CD4-positive, alpha-beta T cell (primary cell): ENCODE measurements at places on chromosomes 16 and 17. TPM values are rescaled to one million over a fixed set of nuclear protein-coding genes. Genes with fewer than 3 reads are reported as not detected.

Gene CLEC3A
- not detected for total RNA-seq

Gene C16orf89
- total RNA-seq: not detected

Gene SPNS2
- 0.33 TPM for total RNA-seq

Gene GCGR
- total RNA-seq: not detected

Gene PRR11
- total RNA-seq: 0.92 TPM

- H3K36me3 ChIP-seq: no peaks in the 10 kb centered on the region
- H3K27ac ChIP-seq: peak overlapping the region; percentile 87
- H3K27me3 ChIP-seq: no peaks in the 10 kb centered on the region
- peaks cover 61% of the 10 kb centered on the region for H3K4me1 ChIP-seq
Observed at GRCh38 chr17:10114931-10115535, 83.4 kb downstream of the GAS7 start.

DNA sequence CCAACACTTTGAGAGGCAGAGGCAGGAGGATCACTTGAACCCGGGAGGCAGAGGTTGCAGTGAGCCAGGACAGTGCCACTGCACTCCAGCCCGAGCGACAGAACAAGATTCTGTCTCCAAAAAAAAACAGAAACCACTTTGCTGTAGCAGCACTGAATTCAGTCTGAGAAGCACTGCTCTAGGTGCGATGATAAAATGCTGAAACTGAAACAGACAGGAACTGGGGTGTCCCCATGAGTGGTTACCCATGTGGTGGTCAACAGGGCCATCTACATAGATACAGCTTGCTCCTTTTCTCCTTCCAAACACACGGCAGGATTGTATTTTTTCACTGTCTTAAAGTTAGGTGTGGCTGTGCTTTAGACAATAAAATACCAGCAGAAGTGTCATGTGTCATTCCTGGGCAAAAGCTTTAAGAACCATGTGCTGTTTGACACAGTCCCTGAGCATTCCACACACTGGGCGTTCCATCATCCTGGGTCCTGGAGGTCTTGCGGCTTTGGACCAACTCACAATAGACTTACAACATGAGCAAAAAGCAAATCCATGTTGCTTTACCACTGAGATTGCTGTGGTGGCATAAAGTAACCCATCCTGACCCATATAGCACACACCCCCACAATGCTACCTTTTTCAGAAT is 11.5 kb downstream of the GAS7 start:
- no peaks in the 10 kb centered on the region for H3K27me3 ChIP-seq
- no peak for DNase-seq
- H3K27ac ChIP-seq: no peak overlapping the region
- no peak overlapping the region for H3K4me3 ChIP-seq

DNA sequence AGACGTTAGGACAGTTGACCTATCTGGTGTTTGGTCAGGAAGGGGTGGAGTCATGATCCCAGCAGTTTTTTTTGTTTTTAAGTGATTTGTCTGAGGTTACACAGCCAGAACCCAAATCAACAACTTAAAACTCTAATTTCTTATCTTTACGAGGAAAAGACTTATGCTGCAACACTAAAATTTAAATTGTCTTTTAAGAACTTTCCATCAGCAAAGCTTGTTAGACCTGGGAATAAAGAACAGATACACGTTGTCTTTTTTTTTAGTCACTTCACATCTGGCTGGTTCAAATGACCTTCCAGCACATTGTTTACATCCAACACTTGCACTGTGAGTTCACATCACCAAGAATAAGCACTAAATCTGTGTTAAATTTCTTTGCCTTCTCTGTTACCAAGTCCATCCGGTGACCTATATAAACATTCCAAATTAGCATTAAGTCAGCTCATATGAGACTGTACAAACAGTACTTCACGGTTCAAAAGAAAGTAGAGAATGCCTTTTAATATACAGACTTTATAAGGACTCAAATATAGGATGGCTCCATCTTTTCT is 115.0 kb downstream of the HS3ST2 start:
- DNase-seq: no peak
- H3K27ac ChIP-seq: no peak overlapping the region
- H3K4me3 ChIP-seq: no peak overlapping the region
- no peaks in the 10 kb centered on the region for H3K36me3 ChIP-seq

DNA sequence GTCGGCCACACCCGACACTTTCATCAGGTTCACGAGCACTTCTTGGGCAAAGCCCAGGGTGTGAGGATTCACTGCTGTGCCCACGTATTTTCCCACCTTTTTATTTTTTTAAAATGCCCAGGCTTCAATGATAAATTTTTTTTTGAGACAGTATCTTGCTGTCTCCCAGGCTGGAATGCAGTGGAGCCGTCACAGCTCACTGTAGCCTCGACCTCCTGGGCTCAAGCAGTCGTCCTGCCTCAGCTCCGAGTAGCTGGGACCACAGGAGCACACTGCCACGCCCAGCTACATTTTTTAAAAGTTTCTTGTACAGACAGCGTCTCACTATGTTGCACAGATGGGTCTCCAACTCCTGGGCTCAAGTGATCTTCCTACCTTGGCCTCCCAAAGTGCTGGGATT is 17.8 kb downstream of the UTS2R start:
- peaks cover 10% of the 10 kb centered on the region for H3K36me3 ChIP-seq
- DNase-seq: no peak
- H3K27ac ChIP-seq: no peak overlapping the region
- no peak overlapping the region for H3K4me3 ChIP-seq
- peaks cover 8% of the 10 kb centered on the region for H3K27me3 ChIP-seq
- peaks cover 10% of the 10 kb centered on the region for H3K4me1 ChIP-seq

DNA sequence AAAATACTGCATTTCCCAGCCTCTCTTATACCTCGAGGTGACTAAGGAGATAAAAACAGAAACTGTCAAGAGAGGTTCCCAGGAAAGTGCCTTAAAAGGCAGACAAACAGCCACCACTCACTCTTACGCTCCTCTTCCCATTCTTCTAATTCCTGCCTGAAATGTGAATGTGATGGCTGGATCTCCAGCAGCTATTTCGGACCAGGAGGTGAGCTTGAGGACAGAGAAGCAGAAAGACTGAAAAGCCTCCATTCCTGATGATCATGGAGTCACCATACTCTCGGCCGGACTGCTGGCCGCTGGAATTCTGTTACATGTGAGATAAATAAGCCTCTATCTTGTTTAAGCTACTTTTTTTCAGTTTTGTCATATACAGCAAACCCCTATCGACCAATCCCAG is 41.4 kb upstream of the ABR start:
- H3K36me3 ChIP-seq: no peaks in the 10 kb centered on the region
- no peak for DNase-seq
- H3K27me3 ChIP-seq: peaks cover 7% of the 10 kb centered on the region
- H3K4me3 ChIP-seq: no peak overlapping the region

DNA sequence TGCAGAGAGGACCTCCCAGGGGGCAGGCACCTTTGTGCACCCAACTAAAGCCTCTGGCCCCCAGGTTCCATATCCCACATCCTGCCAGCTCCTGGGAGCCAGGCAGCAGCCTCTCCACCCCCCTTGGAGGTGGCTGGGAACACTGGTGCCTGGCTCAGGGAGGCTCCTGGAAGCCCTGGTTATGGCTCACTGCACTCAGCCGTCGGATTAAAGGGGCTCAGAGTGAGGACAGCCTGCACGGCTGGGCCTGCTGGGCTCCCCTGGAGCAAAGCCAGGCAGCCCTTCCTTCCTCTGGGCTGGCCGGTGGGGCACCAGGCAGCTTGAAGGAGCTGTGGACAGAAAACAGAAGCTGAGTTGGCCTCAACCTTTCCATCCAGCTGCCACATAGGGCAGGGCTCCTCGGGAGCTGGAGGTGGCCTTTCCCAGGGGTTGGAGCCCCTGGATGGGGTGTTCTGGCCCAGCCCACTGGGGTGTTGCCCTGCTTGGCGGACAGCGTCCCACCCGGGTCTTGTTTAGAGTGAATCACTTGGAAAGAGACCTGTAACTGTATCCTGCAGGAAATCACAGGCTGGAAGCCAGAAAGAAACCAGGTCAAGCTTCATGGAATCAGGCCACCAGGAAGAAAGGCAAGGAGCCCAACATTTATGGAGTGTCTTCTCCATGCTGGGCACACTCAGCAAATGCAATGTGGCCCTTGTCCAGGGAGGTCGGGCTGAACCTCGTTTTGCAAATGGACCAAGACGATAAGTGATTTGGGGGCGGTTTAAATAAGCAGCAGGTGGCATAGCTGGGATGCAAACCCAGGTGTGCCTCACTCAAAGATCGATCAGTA is 253.3 kb downstream of the SOX9 start:
- H3K36me3 ChIP-seq: no peaks in the 10 kb centered on the region
- H3K27me3 ChIP-seq: no peaks in the 10 kb centered on the region
- H3K4me3 ChIP-seq: no peak overlapping the region

DNA sequence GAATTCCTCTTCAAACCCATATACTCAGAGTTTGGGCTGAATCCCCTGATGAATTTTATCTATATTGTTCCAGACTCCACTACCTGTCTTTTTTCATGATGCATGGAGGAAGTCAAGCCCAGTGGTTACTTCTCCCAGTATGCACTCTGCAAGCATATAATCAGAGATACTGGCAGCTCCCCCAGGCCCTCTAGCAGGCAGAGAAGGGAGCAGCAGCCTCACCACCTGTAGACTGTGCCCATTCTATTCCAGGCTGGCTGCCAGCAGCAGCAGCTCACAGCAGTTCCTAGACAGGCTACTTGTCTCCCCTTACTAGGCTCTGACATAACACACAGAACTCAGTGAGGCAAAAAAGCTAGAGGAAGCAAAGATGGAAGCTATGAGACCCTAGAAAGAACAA is 3.4 kb downstream of the MKS1 start:
- peaks cover 14% of the 10 kb centered on the region for H3K36me3 ChIP-seq
- H3K27me3 ChIP-seq: no peaks in the 10 kb centered on the region
- H3K4me3 ChIP-seq: no peak overlapping the region
- peaks cover 16% of the 10 kb centered on the region for H3K4me1 ChIP-seq
- no peak overlapping the region for H3K27ac ChIP-seq

- peaks cover 56% of the 10 kb centered on the region for H3K36me3 ChIP-seq
- H3K27me3 ChIP-seq: no peaks in the 10 kb centered on the region
- no peak overlapping the region for H3K27ac ChIP-seq
- H3K4me1 ChIP-seq: peaks cover 38% of the 10 kb centered on the region
Observed at GRCh38 chr16:18782697-18783429, 7.3 kb downstream of the RPS15A start.

- no peaks in the 10 kb centered on the region for H3K27me3 ChIP-seq
- peak overlapping the region; percentile 75 for H3K4me3 ChIP-seq
- peak overlapping the region; percentile 67 for H3K27ac ChIP-seq
- no peak for DNase-seq
- peaks cover 16% of the 10 kb centered on the region for H3K4me1 ChIP-seq
Observed at GRCh38 chr17:42277342-42277712, 1.1 kb upstream of the STAT5B start.

DNA sequence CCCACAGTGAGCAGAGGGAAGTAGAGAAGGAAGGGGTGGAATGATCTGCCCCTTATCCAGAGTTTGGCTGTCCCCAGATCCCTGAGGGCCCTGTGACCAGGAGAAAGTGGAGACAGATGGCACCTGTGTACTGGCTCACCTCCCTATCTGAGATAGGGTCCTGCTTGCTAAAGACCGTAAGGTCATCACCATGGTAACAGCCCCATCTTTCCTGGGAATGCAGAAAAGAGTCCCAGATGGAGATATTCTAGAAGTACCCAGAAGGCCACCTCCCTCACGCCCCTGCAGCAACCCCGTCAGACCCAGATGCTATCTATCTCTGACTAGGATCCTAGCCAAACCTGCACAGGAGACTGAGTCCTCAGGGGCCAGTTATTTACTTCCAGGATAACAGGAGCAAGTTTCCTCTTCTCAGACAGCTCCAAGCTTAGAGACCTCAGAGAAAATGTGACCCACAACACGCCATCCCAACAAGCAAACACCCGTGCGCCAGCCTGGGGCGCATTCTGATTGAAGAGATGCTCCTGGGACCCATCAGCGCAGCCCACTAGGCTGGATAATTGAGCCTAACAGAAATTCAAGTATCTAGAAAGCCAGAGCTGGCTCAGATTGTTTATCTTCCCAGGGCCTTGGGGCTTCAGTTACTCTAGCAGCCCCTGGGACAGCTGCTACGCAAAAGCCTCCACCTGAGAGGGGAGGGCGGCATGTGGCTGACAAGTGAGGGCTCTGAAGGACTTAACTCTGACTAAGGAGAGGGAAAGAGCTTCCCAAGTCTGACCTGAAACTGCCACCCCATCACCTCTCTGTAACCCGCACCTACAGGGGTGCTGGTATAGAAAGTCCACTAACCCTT is 1.9 kb downstream of the ORMDL3 start:
- peak overlapping the region; percentile 63 for H3K27ac ChIP-seq
- H3K27me3 ChIP-seq: no peaks in the 10 kb centered on the region
- H3K36me3 ChIP-seq: peaks cover 41% of the 10 kb centered on the region

- H3K4me3 ChIP-seq: no peak overlapping the region
- no peaks in the 10 kb centered on the region for H3K27me3 ChIP-seq
- H3K4me1 ChIP-seq: no peaks in the 10 kb centered on the region
- H3K36me3 ChIP-seq: no peaks in the 10 kb centered on the region
- H3K27ac ChIP-seq: no peak overlapping the region
Observed at GRCh38 chr16:46720619-46721018, 27.5 kb downstream of the MYLK3 start.

DNA sequence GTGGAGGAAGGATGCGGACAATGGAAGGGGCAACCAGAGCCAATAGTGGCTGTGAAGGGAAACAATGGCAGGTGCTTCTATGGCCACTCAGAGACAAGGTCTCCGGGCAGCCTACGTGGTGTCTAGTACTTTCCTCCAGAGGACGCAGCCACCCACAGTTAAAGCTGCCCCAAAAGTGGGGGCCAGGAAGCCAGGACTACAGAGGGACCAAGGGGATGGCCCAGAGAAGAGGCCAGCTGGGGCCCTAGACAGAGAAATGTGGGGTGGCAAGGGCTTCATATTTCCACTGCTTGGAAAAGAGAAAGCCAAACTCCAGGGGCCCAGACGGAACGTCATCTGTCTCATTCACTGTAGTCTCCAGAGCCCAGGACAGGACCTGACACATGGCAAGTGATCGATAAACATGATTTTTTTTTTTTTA is 837 bp upstream of the PER1 start:
- H3K36me3 ChIP-seq: peaks cover 33% of the 10 kb centered on the region
- H3K27me3 ChIP-seq: no peaks in the 10 kb centered on the region
- H3K4me3 ChIP-seq: no peak overlapping the region
- H3K4me1 ChIP-seq: peaks cover 83% of the 10 kb centered on the region
- peak overlapping the region; percentile 99 for H3K27ac ChIP-seq

GRCh38 chr17:60887614-60888028 is 210.0 kb downstream of the BCAS3 start:
- no peaks in the 10 kb centered on the region for H3K4me1 ChIP-seq
- no peak for DNase-seq
- no peak overlapping the region for H3K4me3 ChIP-seq
- H3K27ac ChIP-seq: no peak overlapping the region

- H3K4me1 ChIP-seq: peaks cover 2% of the 10 kb centered on the region
- no peaks in the 10 kb centered on the region for H3K36me3 ChIP-seq
- no peak overlapping the region for H3K4me3 ChIP-seq
- peaks cover 9% of the 10 kb centered on the region for H3K27me3 ChIP-seq
- H3K27ac ChIP-seq: no peak overlapping the region
Observed at GRCh38 chr17:48564188-48565021, 13.7 kb downstream of the HOXB4 start.

GRCh38 chr17:2335726-2336214 is 487 bp downstream of the TSR1 start:
- H3K36me3 ChIP-seq: peaks cover 43% of the 10 kb centered on the region
- no peaks in the 10 kb centered on the region for H3K27me3 ChIP-seq
- no peak for DNase-seq
- H3K4me1 ChIP-seq: peaks cover 30% of the 10 kb centered on the region
- H3K4me3 ChIP-seq: peak overlapping the region; percentile 91

- no peak overlapping the region for H3K4me3 ChIP-seq
- no peaks in the 10 kb centered on the region for H3K4me1 ChIP-seq
- DNase-seq: no peak
- no peaks in the 10 kb centered on the region for H3K27me3 ChIP-seq
Observed at GRCh38 chr17:78947235-78948149, 22.3 kb upstream of the TIMP2 start.

GRCh38 chr17:72455562-72455961 is 334.7 kb downstream of the SOX9 start:
- H3K27ac ChIP-seq: no peak overlapping the region
- no peak for DNase-seq
- no peaks in the 10 kb centered on the region for H3K4me1 ChIP-seq
- H3K27me3 ChIP-seq: no peaks in the 10 kb centered on the region
- H3K36me3 ChIP-seq: no peaks in the 10 kb centered on the region
